ENCODE measurements at places on chromosomes 16 and 17.

DNA sequence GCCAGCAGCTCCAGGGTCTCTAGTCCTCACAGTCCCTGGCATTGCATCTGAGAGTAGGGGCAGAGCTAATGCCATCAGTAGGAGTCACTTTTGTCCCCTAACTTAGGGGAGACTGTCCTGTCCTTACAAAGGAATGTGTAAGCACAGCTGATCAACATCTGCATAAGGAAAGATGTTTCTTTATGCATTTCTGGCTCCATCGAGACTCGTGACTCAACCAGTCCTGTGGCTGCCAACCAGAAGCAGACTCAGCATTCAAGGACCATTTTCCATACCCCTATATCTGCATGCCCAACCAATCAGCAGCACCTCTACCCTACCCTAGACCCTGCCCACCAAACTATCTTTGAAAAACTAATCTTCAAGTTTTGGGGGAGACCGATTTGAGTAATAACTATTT is 8.2 kb upstream of the MPP2 start:
- DNase-seq = no peak

DNA sequence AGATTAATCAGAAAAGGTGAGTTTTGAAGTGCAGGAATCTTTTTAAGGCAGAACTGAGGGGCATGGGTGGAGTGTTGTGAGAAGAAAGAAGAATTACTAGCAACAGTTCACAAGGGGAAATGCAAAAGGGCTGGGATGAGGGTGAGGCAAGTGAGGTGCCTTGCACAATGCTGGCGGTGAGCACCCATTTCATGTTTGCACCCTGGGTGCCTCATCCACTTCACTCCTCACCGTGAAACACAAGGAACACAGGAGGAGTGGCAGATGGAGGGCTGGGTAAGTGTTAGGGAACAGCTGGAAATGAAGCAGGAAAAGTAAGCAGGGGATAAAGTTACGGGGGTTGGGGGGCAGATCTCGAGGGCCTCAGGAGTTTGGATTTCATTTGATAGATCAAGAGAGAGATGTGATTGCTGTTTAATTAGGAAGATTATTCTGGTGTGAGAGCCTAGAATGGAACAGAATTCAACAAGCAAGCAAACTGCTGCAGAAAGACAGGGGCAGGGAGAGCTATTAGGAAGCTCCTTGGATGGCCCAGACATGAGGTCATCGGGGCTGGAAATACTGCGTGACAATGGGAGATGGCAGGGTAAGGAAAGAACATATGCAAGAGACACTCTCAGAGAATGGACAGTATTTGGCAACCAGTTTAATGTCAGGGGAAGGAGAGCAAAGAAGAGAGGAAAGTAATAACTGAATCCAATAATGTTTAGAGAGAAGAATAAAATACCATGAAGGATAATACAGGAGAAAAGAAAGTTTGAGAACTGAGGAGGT is 8.3 kb upstream of the HEATR6 start:
- no peak for DNase-seq

DNA sequence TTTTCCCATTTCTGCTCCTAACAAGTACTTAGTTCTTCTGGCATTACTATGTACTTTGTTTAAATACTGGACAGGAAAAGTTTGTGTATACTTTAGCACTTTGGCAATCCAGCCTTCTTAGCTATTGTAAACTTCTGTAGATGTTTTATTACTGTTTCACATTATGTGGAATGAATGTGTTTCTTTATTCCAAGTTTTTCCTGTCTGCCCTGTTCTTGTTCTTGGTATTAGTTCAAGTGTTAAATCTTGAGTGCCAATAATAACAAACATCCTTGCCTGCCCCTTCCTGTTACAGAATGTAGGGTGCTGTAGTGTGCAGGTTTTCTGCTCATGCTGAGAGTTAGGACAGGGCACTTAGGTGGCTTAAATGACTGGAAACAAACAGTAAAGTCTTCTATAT is 7.3 kb upstream of the CAPNS2 start:
- DNase-seq = no peak

GRCh38 chr16:22816475-22816874 is 2.5 kb downstream of the HS3ST2 start:
- DNase-seq = no peak

GRCh38 chr16:17078931-17079631 is 391.7 kb downstream of the XYLT1 start:
- no peak for DNase-seq

GRCh38 chr17:7886227-7887037 is 2.2 kb upstream of the CHD3 start:
- DNase-seq = peak; percentile 37

DNA sequence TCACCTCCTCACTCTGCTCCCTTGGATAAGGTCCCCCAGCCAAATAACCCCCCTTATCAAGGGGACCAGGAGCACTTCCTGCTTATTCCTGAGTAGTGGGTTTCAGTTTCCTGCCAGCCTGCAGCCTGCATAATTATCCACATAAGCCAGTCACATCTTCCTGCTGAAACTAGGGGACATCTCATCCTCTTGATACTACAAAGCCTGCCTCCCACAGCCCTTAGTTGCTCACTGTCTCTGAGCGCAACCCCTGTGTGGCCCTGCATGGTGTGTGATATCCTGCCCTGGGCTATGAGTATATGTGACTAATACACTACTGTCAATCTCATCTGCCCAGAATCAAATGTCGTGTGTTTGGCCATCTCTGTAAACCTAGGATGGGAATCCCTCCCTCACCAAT is 8.0 kb upstream of the XYLT2 start:
- DNase-seq = no peak

DNA sequence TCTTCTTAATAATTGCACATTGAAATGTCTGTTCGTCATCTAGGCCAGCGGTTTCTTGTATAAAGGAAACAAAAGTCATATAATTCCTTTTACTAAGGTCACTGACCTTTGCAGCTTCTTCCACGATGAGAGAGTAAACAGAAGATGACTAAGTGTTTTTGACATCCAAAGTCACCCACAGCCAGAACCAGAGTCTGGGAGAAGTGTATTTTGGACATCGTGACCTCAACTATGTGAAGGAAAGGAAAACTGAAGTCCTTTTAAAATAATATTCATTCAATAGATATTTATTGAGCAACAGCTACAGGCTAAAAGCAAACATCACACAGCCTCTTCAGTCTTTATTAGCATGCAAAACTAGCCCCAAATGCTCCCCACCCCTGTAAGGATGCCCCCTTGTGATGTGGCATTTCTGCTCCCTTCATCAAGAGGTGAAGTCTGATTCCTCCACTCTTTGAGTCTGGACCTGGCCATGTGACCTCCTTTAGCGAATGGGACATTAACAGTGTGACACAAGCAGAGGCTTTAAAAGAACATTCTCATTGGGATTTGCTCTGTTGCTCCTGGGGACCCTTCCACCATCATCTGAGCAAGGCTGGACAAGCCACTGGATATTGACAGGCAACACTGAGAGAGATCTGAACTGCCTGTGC is 8.1 kb upstream of the PMP22 start:
- no peak for DNase-seq

DNA sequence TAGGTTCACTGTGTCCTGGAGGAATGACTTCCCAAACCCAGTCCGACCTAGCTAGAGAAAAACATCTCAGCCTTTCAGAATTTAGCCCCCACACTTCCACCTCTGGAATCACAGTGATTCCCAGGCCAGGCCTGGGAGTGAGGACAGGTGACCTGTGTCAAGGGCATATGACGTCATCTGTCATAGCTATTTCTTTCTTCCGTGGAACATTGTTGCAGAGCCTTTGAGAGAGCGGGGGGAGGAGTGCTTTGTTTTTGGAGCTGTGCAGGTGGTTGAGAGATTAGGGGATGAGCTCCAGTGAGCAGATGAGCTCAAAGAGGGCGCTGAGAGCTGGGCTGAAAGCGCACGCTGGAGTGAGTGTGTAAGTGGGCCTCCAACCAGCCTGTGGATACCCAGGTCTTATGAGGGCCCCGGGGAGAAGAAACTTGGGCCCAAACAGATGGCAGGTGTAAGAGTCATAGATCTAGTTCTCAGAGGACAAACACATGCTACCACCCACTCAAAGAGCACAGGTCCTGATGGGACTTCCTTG is 344.8 kb downstream of the SNX29 start:
- DNase-seq = no peak

- DNase-seq = no peak
Observed at GRCh38 chr17:32267690-32268205, 2.1 kb downstream of the RHBDL3 start.

DNA sequence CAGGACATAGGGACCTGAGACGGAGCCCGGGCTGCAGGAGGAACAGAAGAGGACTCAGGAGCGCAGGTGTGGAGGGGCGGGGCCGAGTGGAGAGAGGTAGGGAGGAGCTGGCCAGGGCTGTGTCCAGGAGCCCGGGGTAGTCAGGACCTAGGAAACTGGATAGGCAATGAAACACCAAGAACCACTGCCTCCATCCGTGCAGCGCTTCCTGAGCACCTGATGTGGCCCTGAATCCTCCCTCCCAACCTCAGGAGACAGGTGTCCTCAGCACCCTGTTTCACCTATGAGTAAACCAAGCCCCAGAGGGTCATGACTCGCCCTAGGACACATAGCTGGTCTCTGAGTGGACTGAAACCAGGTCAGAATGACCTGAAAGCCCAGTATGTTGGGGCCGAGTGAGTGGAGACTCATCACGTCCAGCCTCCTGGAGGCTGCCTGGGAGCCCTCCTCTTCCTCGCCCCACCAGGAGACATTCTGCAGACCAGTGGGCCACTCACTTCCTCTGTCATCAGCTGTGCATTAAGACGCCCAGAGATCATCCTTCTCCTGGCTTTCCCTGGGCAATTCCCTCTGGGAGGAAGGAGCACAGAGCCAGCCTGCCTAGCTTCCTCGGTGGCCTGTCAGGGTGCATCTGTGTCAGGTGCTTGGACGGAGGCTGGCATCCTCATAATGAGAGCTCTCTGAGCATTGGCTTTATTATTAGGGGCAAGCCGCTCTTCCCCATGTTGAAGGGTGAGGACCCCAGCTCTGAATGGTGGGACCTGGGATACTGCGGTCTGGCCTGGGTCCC is 72.8 kb downstream of the SCNN1B start:
- no peak for DNase-seq

DNA sequence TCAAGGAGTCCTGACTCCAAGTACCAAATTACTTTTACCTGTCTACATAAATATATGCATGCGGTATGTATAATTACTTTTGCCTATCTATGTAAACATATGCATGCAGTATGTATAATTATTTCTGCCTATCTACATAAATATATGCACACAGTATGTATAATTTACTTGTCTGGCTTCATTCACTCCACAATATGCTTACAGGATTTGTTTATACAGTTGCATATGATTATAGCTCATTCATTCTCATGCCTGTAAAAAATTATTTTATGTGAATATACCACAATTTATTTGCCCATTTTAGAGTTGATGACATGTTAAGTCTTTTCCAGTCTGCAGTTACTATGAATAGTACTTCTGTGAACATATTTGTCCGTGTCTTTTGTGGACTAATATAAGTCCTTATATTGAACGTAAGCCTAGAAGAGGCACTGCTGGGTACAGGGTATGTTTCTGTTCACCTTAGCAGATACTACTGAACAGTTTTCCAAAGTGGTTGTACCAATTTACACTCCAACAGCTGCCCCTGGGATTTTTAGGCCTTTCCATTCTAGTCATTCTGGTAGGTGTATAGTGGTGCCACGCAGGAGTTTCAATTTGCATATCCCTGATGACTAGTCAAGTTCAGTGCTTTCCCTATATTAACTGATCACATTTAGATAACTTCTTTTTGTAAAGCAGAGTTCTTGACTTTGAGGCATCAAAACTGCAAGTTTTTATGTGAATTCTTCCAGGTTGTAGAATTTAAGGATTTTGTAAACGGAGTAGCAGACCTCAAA is 47.0 kb downstream of the MARVELD3 start:
- DNase-seq = no peak

- no peak for DNase-seq
Observed at GRCh38 chr17:35345445-35345925, 27.9 kb downstream of the SLFN11 start.

DNA sequence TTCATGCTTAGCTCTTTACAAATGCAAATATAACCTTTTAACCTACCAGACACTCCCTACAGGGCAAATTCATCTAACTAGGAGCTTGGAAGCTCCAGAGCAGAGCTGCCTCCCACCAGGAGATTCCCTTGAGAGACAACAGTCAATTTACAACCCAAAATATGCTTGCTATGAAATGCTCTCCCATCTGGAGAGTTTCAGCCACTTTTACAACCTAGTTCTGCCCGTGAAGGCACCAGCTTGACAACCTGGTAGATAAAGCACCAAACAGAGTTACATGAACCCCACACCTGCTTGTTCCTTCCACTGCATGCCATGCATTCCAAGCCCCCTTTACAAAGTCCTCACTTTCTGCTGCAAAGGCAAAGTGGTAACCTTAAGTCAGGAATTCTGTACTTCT is 215.3 kb upstream of the KIF2B start:
- no peak for DNase-seq

DNA sequence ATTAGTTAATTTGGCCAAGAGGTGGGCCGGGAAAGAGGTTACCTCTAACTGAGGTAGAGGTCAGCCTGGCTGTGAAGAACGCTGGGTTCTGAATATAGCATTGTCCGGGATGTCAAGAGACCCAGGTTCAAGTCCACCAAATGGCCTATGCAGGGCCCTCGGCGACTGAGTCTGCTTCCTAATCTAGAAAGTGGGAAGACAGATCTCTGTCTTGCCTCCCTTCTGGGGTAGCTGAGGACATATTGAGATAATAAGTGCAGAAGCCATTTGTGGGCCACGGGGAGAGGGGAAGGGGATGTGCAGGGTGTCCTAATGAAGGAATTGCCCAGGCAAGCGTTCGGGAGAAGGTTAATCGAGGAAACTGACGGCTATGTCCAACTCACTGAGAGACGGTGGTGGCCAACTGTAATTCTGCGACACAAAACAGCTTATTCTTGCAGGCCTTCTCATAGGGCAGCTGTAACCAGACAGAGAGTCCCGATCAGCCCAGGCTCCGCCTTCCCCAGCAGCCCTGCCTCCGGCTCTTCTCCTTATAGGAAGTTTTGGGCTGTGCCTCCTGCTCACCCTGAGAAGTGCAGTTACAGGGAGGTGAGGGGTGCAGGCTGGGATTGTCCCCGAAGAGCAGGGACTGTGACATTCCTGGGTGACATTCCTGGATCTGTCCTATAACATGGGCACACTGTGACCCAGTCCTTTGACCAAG is 15.9 kb downstream of the HASPIN start:
- no peak for DNase-seq

DNA sequence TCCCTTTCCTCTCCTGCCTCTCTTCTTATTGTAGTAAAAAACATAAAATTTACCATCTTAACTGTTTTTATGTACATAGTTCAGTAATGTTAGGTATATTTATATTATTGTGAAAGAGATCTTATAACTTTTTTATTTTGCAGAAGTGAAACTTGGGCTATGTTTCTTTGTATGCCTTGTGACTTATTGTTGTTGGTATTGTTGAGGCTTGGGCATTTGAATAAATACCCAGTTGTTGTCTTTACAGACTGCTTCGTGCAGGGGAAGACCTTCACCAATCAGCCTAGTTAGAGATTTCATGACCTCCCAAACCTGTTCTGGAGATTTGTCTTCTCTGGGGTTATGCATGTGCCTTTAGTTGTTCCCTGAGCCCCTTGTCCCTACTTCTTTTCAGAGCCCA is 31.9 kb downstream of the REXO5 start:
- DNase-seq = no peak

- no peak for DNase-seq
Observed at GRCh38 chr17:66290101-66290722, 12.2 kb upstream of the PRKCA start.

- DNase-seq = no peak
Observed at GRCh38 chr16:9677301-9677653, 505.0 kb downstream of the GRIN2A start.

All from activated T-helper 9 cell treated with anti-CD3 and anti-CD28 coated beads, Interleukin-2, amount 50 U/mL, for 16 hours (primary cell).